Stimulated activated CD4-positive, alpha-beta T cell treated with anti-CD3 and anti-CD28 coated beads, Interleukin-1b, Interleukin-23, amount 100 ng/mL, for 1 hour (primary cell): ENCODE measurements at places on chromosomes 7 and 10.
A peak's percentile ranks its signal among the peaks of the same experiment; 100 is the strongest.

- no peak for DNase-seq
Observed at GRCh38 chr7:96100737-96101136, 221.2 kb downstream of the SLC25A13 start.

- no peak for DNase-seq
Observed at GRCh38 chr10:127063762-127064161, 132.6 kb downstream of the INSYN2A start.

- DNase-seq = no peak
Observed at GRCh38 chr7:100003711-100004661, 11.4 kb upstream of the ZKSCAN1 start.

DNA sequence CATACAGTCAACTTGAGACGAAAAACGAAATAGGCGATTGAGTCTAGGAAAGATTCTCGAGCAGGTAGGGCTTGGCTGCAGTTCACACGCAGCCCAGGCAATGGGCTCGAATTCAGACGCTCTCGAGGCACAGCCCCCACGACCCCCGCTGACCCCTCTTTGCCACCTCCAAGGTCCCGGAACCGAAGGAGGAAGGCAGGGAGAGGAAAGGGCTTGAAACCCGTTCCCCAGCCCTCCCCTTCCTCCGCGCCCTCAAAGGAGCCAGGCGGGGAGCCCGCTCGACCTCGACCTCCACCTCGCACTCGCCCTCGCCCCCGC, 441 bp downstream of the CCDC186 start:
- DNase-seq = no peak

- DNase-seq = no peak
Observed at GRCh38 chr7:1262441-1262840, 29.8 kb downstream of the UNCX start.

DNA sequence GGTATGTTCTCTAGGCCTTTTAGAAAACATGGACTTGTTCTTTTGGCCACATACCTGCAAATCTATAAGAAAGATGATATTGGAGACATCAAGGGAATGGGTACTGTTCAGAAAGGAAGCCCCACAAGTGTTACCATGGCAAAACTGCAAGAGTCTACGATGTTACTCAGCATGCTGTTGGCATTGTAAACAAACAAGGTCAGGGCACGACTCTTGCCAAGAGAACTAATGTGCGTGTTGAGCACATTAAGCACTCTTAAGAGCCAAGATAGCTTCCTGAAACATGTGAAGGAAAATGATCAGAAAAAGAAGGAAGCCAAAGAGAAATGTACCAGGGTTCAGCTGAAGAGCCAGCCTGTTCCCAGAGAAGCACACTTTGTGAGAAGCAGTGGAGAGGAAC, 37.1 kb downstream of the SDK1 start:
- no peak for DNase-seq

DNA sequence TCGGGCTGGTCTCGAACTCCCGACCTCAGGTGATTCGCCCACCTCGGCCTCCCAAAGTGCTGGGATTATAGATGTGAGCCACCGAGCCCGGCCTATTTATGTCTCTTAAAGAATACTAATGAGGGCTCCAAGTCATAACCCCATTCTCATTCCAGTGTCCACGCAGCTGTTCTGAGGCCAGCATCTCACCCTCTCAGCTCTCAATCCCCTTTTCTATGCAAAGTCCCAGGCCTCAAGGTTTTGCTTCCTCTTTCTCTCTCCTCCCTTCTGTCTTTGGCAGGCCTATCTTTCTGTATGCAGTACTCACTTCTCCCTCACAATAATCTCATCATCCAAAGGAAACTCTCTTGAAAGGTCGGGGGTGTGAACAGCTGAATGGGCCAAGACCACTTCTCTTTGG, 28.0 kb upstream of the VSIR start:
- DNase-seq = no peak

GRCh38 chr10:69259547-69260243, 18.6 kb upstream of the HK1 start:
- no peak for DNase-seq

- peak; percentile 33 for DNase-seq
Observed at GRCh38 chr7:143299840-143300239, 11.7 kb downstream of the CASP2 start.

- peak; percentile 10 for DNase-seq
Observed at GRCh38 chr10:77641788-77642397, 4.3 kb upstream of the KCNMA1 start.

DNA sequence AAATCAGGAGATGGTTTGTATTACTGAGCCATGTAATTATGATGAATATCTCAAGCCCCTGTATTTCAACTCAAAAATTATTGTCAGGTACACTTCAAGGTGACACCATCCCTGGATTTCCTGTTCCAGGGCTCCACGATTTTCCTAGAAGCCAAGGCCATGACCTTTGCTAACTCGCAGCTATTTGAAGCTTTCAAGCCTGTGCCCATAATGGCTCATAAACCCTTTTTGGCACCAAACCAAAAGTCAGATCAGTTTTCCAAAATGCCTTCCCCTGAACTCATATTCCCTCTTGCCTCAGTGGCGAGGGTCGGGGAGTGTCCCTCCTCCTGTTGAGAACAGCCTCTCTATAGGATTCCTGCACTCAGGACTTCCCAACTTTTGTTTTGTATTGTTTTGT, 70.8 kb downstream of the HIP1 start:
- DNase-seq = no peak

DNA sequence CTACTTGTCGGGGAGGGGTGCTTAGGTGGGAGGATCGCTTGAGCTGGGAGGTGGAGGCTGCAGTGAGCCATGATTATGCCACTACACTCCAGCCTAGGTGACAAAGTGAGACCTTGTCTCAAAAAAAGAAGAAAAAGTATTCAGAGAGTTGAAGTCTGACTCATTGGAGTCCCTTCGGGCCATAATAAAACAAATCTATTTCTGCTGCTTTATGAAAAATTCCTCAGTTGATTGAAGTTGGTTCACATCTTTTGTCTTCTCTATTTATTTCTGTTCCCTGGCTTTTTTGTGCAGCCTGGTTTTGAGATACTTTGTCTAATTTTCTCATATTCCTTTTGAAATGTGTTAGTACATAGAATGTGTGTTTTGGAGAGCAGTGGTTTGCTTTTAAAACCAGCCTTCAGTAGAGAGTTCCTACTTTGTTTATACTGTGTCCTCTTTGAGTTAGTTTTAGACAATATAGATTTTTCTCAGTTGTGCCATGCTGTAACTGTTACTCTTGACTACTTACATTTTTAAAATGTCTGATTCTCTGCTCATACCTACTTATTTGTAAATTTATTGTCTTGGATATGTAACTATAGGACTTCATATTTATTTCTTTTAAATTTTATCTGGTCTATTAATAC, 36.7 kb downstream of the LUC7L2 start:
- no peak for DNase-seq

- DNase-seq = no peak
Observed at GRCh38 chr10:89114846-89115625, 92.1 kb downstream of the CH25H start.

- no peak for DNase-seq
Observed at GRCh38 chr7:95446618-95447017, 11.8 kb upstream of the PON2 start.

DNA sequence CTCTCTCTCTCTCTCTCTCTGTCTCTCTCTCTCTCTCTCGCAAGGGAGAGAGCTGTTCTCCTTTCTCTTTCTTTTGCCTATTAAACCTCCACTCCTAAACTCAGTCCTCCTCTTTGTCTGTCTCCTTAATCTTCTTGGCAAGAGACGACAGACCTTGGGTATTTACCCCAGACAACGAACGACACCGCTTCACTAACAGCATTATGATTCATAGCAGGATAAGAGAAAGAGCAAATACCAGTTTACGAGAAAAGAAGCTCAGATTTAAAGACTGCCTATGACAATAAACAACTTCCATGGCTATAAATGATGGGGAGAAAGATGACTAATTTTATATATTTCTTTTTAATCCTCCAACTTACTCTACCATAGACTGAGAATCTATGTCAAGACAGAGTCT, 1396.5 kb upstream of the CELF2 start:
- DNase-seq = no peak

GRCh38 chr10:5651388-5651764, 15.0 kb downstream of the ASB13 start:
- no peak for DNase-seq

GRCh38 chr7:138943061-138943460, 38.1 kb downstream of the KIAA1549 start:
- no peak for DNase-seq

DNA sequence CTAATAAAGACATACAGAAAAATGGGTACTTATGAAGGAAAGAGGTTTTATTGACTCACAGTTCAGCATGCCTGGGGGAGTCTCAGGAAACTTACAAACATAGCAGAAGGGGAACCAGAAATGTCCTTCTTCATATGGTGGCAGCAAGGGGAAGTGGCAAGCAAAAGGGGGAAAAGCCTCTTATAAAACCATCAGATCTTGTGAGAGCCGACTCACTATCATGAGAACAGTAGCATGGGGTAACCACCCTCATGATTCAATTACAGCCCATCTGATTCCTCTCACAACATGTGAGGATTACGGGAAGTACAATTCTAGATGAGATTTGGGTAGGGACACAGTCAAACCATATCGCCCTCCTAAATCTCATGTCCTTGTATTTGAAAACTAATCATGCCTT, 1305.4 kb upstream of the SORCS1 start:
- no peak for DNase-seq

- no peak for DNase-seq
Observed at GRCh38 chr7:45306752-45307305, 149.2 kb downstream of the RAMP3 start.

DNA sequence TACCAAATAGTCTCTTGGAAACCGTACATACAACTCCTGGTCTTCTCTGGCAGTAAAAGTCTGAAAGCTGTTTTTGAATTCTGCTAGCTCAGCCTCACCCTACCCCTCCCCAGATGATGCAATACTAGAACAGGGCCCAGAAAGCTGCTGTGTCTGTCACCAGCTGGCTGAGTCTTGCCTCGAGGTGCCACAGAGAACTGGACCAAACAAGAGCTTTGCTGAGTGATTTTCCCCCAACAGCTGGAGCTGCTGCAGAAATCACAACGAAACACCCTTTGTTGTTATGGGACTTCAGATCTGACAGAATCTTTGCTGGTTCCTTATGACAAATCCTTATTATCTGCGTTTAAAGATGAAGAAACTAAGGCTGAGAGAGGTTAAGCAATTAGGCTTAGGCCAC, 134.1 kb downstream of the SPAG6 start:
- no peak for DNase-seq

DNA sequence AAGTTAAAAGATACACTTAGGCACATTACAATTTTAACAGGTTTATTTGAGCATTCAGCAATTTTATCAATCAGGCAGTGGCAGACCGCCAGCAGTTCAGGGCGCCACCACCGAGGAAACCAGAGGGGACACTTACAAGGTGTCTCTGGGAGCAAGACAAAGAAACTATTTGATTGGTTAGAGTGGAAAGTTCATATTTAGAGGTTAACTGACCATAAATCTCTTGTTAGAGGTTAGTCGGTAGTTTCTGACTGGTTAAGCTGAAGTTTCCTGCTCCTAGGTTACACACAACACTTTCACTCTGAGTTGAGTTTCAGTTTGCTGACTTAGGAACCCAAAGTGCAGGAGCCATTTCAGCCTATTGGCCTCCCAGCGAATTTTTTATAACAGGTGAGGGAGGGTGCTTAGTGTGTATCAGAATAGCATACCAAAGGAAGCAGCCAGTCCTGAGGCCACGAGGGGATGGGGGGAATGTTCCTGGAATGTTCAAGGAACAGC, 10.8 kb upstream of the PVRIG start:
- DNase-seq = no peak

GRCh38 chr7:143846692-143847091, 55.3 kb downstream of the TCAF1 start:
- DNase-seq = no peak

DNA sequence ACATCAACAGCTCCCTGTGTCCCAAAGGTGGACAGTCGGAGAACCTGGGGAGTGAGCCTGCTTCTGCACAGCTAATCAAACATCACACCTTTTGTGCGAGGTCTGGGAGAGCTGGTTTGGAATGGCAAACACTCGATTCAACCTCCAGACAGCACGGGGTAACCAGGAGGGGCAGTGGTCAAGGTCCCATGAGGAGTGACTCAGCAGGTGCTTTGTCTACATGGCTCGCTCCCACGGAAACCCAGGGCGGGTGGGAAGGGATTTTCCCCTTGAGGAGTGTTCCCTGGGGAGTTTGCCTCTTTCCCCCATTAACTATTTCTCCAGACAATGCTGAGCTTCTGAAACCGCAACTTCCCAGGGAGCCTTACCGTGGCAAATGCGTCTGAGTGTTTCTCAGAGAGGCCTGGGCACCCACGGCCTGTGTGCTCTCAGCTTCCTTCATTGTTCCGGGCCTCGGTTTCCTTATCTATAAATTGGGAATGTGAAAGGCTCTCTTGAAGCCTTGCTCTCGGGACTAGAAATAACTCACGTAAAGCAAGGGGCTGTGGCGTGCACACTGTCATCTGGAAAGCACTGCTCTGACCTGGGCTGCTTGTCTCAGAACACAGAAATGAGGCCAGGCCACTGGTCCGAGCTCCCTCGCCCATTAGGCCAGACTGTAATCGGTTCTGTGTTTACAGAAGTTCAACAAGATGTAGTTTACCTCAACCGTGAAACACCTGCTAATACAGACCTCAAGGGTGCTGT, 14.0 kb upstream of the GTPBP4 start:
- no peak for DNase-seq

GRCh38 chr7:21562385-21562784, 19.5 kb downstream of the DNAH11 start:
- no peak for DNase-seq

GRCh38 chr7:156986378-156986777, 24.1 kb downstream of the MNX1 start:
- no peak for DNase-seq

DNA sequence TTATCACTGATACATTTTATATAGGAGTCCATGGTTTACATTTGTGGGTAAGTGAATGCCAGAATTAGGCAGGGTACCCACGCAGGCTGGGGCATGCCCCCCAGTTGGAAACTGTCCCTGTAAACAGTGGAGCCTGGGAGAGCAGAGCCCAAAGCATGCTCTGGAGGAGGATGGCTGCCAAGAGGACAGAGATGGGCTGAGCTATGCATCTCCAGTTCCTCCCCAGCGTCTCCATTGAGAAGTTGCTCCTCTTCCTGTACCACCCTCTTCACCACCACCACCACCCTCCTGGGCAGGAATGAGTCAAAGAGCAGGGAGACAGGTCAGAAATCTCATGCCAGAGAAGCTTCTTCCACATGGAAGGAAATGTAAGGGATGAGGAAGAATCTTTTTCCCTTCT, 67.7 kb upstream of the KMT2E start:
- no peak for DNase-seq

- no peak for DNase-seq
Observed at GRCh38 chr10:79029478-79030390, 39.0 kb upstream of the ZMIZ1 start.

GRCh38 chr7:17988141-17988540, 39.5 kb downstream of the PRPS1L1 start:
- DNase-seq = no peak

GRCh38 chr7:33862946-33863814, 42.2 kb upstream of the BMPER start:
- no peak for DNase-seq

GRCh38 chr10:49539320-49539885, 482 bp upstream of the ERCC6 start:
- DNase-seq = no peak

- no peak for DNase-seq
Observed at GRCh38 chr7:46948716-46949115, 633.2 kb downstream of the TNS3 start.

GRCh38 chr10:92530421-92530820, 43.5 kb downstream of the IDE start:
- DNase-seq = no peak
